ENCODE measurements at places on chromosomes 5 and 9.

GRCh38 chr9:70147196-70147595, 103.5 kb downstream of the MAMDC2 start:
- DNase-seq: no peak

GRCh38 chr5:77452351-77452750, 39.8 kb downstream of the WDR41 start:
- DNase-seq: no peak

DNA sequence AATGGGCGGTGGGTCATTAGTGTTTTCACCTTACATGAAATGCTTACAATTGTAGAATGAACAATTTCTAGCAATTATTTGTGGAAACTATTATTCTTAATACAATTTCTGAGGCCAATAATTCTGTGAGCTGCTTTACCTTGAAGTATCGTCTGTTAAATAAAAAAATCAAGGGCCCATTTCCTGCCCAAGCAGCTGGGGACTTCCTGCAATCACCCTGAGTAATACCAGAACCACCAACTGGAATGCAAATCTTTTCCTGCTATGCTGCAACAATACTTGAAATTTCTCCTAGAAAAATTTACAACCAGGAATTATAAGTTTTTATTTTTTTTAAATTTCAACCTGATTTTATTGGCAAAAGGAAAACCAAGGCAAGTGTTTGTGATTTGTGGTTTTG, 52.6 kb downstream of the ADAMTS16 start:
- no peak for DNase-seq

DNA sequence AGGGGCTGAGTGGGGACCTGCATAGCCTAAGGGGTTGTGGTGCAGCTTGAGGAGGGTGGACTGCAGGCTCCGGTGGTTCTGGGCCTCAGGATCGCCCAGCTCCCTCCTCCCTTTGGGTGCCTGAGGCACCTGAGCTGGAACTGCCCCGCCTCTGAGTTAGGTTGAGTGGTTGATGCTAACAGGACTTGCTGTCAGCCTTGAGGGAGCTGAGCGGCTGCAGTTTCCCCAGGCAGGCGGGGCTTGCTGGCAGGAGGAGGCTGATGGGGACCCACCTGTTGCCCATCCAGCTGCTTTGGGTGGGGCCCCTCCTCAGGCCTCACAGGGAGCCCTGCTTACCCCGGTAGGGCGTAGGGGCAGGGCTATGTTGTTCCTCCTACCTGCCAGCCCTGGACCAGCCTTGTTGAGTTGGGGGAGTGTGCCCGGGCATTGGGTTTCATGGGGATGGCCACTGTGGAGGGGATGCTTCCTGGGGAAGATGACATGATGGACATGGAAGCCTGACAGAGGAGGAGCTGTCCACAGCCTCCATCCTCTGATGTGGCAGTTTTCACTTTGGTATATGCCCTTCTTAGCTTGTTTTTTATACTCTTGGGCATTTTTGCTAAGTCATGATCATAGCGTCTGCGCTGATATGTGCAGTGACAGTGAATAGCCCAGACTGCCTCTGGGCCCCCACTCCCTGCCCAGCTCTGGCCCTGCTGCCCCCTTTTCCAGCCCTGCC, 14.3 kb downstream of the WNK2 start:
- no peak for DNase-seq

DNA sequence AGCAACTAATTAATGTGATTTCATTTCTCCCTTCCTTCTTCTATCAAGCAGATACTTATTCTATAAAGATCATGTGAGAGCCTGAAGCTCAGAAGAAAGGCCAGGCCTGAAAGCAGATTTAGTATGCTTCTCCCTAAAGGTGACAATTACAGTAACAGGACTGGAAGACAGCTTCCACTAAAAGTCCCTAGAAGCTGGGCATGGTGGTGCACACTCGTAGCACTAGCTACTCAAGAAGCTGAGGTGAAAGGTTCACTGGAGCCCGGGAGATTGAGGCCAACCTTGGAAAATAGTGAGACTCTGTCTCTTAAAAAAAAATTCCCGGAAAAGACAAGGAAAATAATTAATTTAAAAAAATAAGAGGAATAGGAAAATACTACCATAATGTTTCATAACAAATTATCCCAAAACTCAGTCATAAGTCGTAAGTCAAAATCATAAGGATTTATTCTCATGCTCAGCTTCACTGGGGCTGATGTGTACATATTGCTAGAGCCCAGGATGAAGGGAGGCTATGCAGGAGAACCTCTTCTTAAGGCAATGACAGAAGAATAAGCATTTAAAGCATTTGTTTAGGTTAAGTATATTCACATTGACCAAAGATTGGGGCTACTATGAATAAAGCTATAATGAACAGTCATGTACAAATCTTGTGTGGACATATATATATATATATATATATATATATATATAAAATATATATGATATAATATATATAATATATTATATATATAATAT, 210.8 kb upstream of the SMARCA2 start:
- DNase-seq: no peak

- no peak for DNase-seq
These were observed 229.1 kb upstream of the TBCA start for GRCh38 chr5:78005021-78005785.

GRCh38 chr5:124519396-124519795, 227.0 kb downstream of the ZNF608 start:
- no peak for DNase-seq

DNA sequence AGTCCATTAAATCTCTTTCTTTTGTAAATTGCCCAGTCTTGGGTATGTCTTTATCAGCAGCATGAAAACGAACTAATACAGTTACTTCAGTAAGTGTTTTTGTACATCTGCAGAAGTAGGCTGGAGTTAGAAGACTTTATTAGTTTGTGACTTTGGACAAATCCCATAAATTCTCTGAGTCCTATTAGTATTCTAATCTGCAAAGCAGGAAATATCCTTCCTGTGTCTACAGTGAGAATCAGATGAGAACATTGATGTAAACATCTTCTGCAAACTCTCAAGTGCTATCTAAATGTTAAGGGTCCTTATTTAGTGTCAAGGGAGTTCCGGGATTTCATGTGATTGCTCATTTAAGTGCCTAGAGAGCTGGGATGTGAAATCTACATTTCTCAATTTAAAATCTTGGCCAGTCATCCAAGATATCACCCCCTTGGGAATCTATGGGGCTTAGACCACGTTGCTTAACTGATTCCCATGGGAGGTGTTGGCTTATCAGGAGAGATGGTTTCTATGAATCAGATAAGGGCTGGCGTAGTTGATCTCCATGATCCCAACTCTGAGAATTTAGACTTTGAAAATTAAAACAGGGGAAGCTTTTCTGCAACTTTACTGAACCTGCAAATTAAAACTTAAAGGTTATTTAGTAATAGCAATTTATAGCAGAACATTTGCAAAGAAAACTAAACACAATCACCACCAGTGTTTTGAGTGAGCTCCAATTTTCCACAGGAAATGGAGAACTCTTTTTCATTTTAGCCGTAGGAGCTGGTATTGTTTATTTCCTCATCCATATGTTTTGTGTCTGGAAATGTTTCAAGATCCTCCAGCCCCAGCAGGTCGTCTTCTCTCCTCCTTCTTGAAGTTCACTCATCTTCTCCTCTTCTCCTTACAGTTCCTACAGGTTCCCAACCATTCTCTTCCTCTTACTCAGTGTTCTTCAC, 241.6 kb upstream of the CD180 start:
- no peak for DNase-seq

- DNase-seq: no peak
These were observed 88.2 kb upstream of the HRH2 start for GRCh38 chr5:175569701-175570100.

- no peak for DNase-seq
These were observed 132.9 kb upstream of the IFNE start for GRCh38 chr9:21615018-21615417.

DNA sequence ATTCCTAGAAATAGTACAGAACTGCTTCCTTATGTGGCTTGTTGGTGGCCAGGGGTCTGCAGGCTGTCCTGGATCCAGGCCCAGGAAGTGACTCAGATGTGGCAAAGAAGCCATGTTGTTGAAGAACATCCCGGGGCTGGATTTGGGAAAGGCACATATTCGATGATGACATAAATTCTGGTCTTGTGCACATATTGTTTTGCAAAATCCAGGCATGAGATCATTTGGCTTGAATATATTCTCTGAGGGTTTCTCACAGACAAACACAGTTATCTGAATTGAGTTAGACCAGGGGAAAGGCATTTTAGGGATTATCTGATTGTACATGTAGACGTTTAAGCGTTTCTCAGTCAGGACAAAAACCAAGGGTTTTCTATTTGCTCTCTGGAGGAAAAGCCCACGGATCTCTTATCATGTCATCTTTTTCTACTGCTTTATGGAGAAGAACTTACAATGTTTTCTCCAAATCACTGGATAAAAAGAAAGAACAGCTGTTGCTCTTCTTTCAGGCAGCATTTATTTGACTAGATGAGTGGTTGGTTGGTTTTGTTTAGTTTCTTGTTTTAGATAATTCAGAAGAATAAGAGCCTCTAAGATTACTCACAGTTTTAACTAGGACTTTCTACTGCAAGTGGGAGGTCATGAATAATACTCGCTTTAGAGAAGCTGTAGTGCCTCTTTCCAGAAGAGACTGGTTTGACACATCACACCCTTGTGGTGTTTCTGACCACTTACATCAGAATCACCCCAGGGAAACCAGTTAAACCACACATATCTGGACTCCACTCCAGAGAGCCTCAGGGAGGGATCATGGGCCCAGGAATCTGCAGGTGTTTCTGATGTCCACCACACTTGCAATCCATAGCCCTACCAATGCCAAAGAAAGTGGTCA, 29.5 kb upstream of the LHFPL2 start:
- DNase-seq: no peak

DNA sequence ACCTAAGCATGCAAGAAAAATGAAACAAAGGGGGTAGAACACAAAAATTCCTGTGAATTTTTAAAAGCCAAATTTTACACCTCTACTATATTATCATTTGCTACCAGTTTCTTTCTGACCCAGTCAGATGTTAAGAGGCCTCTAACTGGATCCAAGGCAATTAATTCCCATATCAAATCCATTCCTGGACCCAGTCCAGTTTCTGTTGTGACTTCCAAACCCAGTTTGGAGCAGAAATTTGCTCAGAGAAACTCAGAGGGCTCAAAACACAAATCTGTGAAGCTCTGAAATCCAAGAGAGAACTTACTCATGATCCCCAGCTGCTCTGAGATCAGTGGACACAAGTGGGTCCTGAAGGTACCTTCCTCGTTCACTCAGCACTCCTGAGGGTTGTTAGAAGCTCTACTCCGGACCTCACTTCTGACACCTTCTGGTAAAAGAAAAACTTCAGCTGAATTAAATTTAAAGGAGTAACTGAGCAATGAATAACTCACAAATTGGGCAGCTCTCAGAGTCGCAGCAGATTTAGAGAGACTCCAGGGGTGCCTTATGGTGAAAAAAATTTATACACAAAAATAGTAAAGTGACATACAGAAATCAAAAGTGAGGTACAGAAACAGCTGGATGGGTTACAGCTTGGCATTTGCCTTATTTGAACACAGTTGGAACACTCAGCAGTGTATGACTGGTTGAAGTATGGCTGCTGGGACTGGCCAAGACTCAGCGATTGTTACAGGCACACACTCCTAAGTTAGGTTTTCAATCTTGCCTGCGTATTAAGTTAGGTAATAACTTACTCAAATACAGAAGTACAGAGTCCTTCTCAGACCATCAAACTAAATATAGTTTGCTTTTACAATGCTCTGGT, 32.4 kb downstream of the INSL4 start:
- no peak for DNase-seq

- no peak for DNase-seq
These were observed 72.1 kb downstream of the PGM5 start for GRCh38 chr9:68428481-68428880.

GRCh38 chr5:149615976-149616375, 34.7 kb downstream of the ARHGEF37 start:
- DNase-seq: no peak

GRCh38 chr5:73719632-73720031, 93.6 kb downstream of the ARHGEF28 start:
- DNase-seq: no peak

DNA sequence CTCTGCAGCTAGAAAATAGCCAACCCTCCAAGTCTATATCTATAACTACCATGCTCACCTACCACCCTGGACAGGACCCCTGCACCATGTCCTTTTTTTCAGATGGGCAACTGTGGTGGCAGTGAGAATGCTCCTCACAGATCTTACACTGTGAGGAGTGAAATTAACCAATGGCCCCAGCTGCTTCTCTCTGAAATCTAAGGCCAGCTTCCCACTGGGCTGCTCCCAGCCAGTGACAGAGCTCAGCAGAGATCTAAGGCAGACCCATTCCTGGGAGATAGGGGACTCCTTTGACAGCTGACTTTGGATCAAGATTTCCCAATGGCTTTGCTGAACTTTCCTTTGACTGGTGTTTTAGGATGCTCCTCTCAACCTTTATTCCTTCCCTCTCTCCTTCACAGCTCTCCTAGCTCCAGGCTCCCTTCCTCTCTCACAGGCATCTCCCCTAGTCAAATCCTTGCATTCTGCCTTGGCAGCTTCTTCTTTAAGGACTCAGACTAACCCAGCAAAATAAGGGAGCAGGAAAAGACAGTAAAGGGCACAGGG, 1.6 kb upstream of the ARAP3 start:
- DNase-seq: no peak

DNA sequence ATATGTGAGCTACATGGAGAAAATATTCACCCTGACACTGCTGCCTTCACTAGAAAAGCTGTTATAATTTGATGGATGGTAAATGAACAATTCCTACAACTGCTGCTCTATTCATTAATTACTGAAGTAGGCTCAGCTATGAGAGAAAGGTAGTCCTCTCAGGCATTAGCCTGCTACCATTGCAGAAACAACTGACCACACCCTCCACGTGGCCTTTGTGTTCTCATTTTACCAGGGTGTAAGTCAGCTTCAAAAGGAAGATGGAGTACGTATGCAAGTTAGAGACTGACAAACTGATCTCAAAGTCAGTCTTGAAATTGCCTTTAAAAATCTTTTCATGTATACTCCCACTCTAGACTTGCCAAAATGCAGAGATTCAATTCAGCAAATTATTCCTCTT, 26.3 kb upstream of the TPD52L3 start:
- no peak for DNase-seq

DNA sequence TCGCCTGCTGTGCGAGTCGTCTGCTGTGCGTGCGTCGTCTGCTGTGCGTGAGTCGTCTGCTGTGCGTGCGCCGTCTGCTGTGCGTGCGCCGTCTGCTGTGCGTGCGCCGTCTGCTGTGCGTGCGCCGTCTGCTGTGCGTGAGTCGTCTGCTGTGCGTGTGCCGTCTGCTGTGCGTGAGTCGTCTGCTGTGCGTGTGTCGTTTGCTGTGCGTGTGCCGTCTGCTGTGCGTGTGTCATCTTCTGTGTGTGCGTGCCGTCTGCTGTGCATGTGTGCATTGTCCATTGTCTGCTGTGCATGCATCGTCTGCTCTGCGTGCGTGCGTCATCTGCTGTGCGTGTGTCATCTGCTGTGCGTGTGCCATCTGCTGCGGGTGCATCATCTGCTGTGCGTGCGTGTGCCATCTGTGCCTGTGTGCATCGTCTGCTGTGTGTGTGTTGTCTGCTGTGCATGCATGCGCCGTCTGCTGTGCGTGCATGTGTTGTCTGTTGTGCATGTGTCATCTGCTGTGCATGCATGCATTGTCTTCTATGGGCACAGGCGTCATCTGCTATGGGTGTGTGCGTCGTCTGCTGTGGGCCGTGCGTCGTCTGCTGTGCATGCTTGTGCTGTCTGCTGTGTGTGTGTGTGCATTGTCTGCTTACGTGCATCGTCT, 68.6 kb upstream of the IRX4 start:
- DNase-seq: no peak

- DNase-seq: no peak
These were observed 16.8 kb upstream of the PHYKPL start for GRCh38 chr5:178249191-178249989.

Data from stimulated activated CD4-positive, alpha-beta T cell treated with anti-CD3 and anti-CD28 coated beads, Interleukin-4, amount 100 ng/mL, for 48 hours (primary cell).